ENCODE measurements at places on chromosomes 4 and X. TPM values are rescaled to one million over a fixed set of nuclear protein-coding genes. Genes with fewer than 3 reads are reported as not detected.

The KLF8 gene
- 3.4 TPM for polyA plus RNA-seq

The NPNT gene
- 48.6 TPM for polyA plus RNA-seq

The IL13RA2 gene
- 0.09 TPM for polyA plus RNA-seq

The MND1 gene
- polyA plus RNA-seq = 0.35 TPM

The GABRG1 gene
- polyA plus RNA-seq = not detected

The AREG gene
- polyA plus RNA-seq = 0.23 TPM

The DIPK2B gene
- 23.8 TPM for polyA plus RNA-seq

The HSFX2 gene
- 0.77 TPM for polyA plus RNA-seq

The NALF2 gene
- 1.0 TPM for polyA plus RNA-seq

The ARR3 gene
- polyA plus RNA-seq = not detected

The NEUROG2 gene
- polyA plus RNA-seq = not detected

The MEPE gene
- polyA plus RNA-seq = not detected

The GPR50 gene
- not detected for polyA plus RNA-seq

The ALB gene
- 380 TPM for polyA plus RNA-seq

The ERAS gene
- 0.11 TPM for polyA plus RNA-seq

The HTN1 gene
- polyA plus RNA-seq = not detected

The FABP2 gene
- 0.05 TPM for polyA plus RNA-seq

The FRMD7 gene
- not detected for polyA plus RNA-seq

The SATL1 gene
- not detected for polyA plus RNA-seq

The SLC4A4 gene
- 149 TPM for polyA plus RNA-seq

The SLC10A6 gene
- 0.35 TPM for polyA plus RNA-seq

The PGAM4 gene
- not detected for polyA plus RNA-seq

The TBCK gene
- polyA plus RNA-seq = 5.3 TPM

The PAGE5 gene
- polyA plus RNA-seq = not detected

The HPGD gene
- polyA plus RNA-seq = 2.1 TPM

The SPANXD gene
- polyA plus RNA-seq = not detected

The POF1B gene
- polyA plus RNA-seq = 2.4 TPM

The PUDP gene
- polyA plus RNA-seq = 3.3 TPM

The CDX4 gene
- polyA plus RNA-seq = not detected

The LIMCH1 gene
- 5.5 TPM for polyA plus RNA-seq

The DDX3X gene
- polyA plus RNA-seq = 72.0 TPM

The CXCL9 gene
- 0.15 TPM for polyA plus RNA-seq

The JADE3 gene
- polyA plus RNA-seq = 3.4 TPM

The RPS6KA6 gene
- polyA plus RNA-seq = 0.46 TPM

The SH3TC1 gene
- 23.4 TPM for polyA plus RNA-seq

The ACOX3 gene
- 20.5 TPM for polyA plus RNA-seq

Measured in pancreas (tissue), 10 donors.